ENCODE measurements at places on chromosomes 4 and X. TPM values are rescaled to one million over a fixed set of nuclear protein-coding genes. Genes with fewer than 3 reads are reported as not detected.

ODAM gene
- 1.3 TPM for polyA plus RNA-seq

UGT2B15 gene
- 2.1 TPM for polyA plus RNA-seq

IQSEC2 gene
- 19.8 TPM for polyA plus RNA-seq

LAP3 gene
- polyA plus RNA-seq: 101 TPM

TIGD4 gene
- polyA plus RNA-seq: 0.07 TPM

SPOCK3 gene
- polyA plus RNA-seq: 0.12 TPM

GPR82 gene
- 0.06 TPM for polyA plus RNA-seq

Data from adipose tissue (tissue), 3 donors.